ENCODE measurements at places on chromosomes 3 and 15. TPM values are rescaled to one million over a fixed set of nuclear protein-coding genes. Genes with fewer than 3 reads are reported as not detected.

GRCh38 chr3:58092521-58092920 lies 84.3 kb downstream of the FLNB start:
- no peaks in the 10 kb centered on the region for H3K27me3 ChIP-seq
- no peaks in the 10 kb centered on the region for H3K4me1 ChIP-seq
- H3K27ac ChIP-seq, result no peak overlapping the region

DNA sequence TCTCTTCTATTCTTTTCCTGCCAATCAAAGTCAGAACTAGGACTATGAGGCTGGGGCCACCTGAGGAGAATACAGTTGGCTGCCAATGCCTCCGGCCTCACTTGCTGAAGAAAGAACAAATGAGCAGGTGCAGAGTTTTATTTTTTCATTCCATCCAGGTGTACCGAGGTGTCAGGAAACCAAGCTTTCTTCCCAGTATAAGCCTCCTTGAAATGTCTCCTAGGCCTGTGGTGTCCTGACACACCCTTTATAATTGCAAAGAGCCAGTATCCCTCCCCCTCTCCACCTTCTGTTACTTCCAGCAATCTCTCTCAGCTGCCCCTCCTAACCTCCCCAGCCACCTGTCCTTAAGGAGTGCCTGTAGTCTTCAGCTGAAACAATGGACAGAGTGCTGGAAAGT lies 127.9 kb downstream of the SLC9A9 start:
- H3K36me3 ChIP-seq, result peaks cover 2% of the 10 kb centered on the region
- no peak overlapping the region for H3K4me3 ChIP-seq
- H3K4me1 ChIP-seq, result no peaks in the 10 kb centered on the region
- no peaks in the 10 kb centered on the region for H3K27me3 ChIP-seq
- DNase-seq, result no peak

DNA sequence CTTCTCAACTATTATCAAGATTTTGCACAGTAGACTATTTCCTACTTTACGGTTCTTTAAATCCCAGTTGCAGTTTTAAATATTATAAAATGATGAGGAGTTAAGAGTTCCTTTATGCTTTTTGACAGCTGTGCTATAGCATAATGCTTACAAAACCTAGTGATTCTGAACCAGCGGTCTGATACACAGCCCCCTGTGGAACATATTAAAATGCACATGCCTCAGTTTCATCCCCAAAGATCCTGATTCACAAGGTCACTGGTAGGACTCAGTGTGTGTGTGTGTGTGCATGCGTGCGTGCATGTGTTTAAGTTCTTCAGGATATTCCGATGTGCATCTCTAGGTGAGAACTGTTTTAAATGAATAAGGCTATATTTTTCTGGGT lies 330.1 kb upstream of the TPM1 start:
- H3K4me3 ChIP-seq, result no peak overlapping the region
- H3K36me3 ChIP-seq, result no peaks in the 10 kb centered on the region
- no peaks in the 10 kb centered on the region for H3K27me3 ChIP-seq
- no peak overlapping the region for H3K27ac ChIP-seq

- H3K36me3 ChIP-seq, result peaks cover 15% of the 10 kb centered on the region
- H3K27ac ChIP-seq, result peak overlapping the region; percentile 96
- H3K4me1 ChIP-seq, result peaks cover 34% of the 10 kb centered on the region
- DNase-seq, result no peak
- H3K27me3 ChIP-seq, result no peaks in the 10 kb centered on the region
- H3K4me3 ChIP-seq, result peak overlapping the region; percentile 96
Measured at GRCh38 chr3:131503320-131503635, 507 bp upstream of the MRPL3 start.

DNA sequence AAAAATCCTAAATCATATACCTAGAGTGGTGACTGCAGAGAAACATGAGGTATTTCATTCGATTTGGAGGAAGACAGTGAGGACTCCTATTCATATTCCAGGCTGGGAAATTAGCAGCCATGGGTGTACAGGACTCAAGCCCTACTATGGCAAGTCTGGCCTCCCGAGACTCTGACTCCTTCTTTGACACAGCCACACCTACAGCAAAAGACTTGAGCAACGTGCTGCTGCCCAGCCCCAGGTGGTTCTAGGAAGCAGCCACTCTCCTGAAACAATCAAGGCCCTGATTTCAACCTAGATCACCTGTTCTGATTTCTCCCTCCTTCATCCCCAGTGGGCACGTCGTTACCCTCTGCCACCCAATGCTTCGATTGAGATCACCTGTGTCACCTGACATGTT lies 84.0 kb upstream of the ATP11B start:
- H3K4me1 ChIP-seq, result peaks cover 3% of the 10 kb centered on the region
- H3K27ac ChIP-seq, result no peak overlapping the region
- H3K4me3 ChIP-seq, result no peak overlapping the region

DNA sequence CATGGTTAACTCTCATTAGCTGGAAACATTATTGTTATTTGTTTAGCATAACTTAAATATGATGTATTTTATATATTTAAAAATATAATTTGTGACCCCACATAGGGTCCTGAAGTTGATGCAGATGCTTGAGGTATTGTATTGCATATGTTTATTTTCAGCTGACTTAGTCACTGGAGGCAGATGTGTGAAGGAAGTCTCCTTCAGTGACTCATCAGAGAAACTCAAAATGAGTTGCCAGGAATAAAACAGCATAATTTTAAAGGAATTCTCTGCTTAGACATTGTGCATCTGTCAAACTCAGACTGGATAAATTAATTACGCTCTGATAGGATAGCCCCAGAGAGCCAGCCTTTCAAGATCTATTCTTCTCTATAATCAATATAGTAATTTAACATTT lies 7.9 kb upstream of the OR4F6 start:
- H3K36me3 ChIP-seq, result no peaks in the 10 kb centered on the region
- peaks cover 4% of the 10 kb centered on the region for H3K27me3 ChIP-seq
- H3K4me3 ChIP-seq, result no peak overlapping the region
- no peaks in the 10 kb centered on the region for H3K4me1 ChIP-seq
- H3K27ac ChIP-seq, result no peak overlapping the region

DNA sequence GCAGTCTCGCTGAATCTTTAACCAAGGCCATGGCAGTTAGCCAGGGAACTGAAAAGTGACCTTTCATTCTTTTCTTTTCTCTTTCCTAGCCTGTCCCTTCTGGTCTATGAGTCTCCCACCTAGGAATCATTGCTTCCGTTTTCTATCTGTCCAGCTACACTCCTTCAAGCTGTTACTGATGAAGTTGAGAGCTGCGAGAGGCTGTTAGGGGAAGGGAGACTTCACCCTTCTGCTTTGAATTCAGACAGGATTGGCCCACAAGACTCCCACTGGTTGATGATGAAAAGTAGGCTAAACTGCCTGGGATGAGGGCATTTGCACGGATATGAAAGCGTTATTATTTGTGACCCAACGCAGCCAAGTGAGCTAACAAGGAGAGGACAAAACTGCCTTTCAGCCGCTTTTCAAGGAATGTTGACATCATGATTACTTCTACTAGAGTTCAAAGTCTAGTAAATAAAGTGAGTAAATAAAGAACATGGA lies 30.2 kb downstream of the EIF4E3 start:
- DNase-seq, result no peak
- H3K4me1 ChIP-seq, result peaks cover 2% of the 10 kb centered on the region
- H3K27ac ChIP-seq, result no peak overlapping the region
- peaks cover 38% of the 10 kb centered on the region for H3K36me3 ChIP-seq

- no peak overlapping the region for H3K27ac ChIP-seq
- peaks cover 5% of the 10 kb centered on the region for H3K27me3 ChIP-seq
- DNase-seq, result no peak
- H3K4me1 ChIP-seq, result peaks cover 2% of the 10 kb centered on the region
- H3K4me3 ChIP-seq, result no peak overlapping the region
- H3K36me3 ChIP-seq, result no peaks in the 10 kb centered on the region
Measured at GRCh38 chr15:62549345-62549970, 384.4 kb upstream of the C2CD4B start.

DNA sequence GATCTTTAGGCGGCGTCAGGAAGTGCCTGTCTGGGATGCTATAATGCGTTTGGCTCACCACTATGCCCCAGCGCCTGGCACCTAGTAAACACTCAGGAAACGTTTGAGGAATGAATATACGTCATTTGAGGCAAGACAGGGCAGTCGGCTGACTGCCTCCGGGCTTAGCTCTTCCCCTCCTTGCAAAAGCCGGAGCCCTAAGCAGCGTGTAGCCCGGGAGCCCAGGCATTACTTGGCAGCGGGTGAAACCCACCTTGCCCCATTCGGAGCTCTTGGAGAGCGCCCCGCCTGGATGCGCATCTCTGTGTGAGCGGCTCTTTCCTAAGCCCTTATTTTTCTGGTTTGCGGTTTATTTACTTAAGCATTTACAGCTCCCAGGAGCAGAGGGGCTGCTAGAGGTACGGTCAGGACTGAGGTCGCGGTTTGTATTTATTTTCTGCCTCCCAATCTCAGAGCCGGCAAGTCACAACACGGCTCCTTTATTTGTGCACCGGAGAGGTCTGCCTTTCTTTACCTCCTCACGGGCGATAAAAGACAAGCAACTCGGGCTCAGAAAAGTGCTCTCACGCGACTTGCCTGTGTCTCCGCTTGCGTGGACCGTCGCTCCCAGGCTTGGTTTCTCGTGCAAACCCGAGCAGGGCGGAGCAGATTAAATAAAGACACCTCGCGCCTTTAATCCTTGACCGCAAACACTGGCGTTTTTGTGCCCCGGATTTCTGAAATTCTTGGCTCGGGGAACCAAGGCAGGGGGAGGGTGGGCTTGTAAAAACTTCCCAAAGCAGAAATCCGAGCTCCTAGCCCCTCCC lies 737 bp upstream of the ITPR1 start:
- H3K4me3 ChIP-seq, result peak overlapping the region; percentile 91
- DNase-seq, result peak; percentile 65
- peak overlapping the region; percentile 93 for H3K27ac ChIP-seq
- H3K27me3 ChIP-seq, result peaks cover 27% of the 10 kb centered on the region

DNA sequence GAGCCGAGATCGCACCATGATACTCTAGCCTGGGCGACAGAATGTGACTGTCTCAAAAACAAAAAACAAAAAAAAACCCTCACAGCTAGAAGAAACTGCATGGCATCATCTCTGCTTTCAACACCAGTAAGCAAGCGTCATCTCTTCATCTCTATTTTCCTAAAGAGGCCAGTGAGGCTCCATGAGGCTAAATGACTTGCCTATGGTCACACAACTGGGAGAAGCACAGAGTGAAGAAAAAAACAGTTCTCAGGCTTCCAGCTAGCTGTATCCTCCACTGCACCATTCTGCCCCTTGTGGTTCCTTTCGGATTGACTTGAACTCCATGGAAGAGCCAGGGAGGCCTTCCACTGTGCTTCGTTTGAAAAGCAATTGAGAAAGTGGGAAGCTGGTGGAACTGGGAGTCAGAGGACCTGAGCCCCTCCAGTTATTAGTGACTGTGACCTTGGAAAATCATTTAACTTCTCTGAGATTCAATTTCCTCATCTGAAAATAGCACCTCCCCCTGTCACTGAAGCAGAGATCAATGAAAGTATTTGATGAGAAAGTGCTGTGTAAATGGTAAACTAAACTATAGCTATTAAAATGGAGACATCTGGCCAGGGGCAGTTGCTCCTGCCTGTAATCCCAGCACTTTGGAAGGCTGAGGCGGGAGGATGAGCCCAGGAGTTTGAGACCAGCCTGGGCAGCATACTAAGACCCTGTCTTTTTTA lies 32.1 kb upstream of the DENND4A start:
- peaks cover 61% of the 10 kb centered on the region for H3K4me1 ChIP-seq
- no peak for DNase-seq
- no peaks in the 10 kb centered on the region for H3K27me3 ChIP-seq
- H3K36me3 ChIP-seq, result peaks cover 9% of the 10 kb centered on the region

DNA sequence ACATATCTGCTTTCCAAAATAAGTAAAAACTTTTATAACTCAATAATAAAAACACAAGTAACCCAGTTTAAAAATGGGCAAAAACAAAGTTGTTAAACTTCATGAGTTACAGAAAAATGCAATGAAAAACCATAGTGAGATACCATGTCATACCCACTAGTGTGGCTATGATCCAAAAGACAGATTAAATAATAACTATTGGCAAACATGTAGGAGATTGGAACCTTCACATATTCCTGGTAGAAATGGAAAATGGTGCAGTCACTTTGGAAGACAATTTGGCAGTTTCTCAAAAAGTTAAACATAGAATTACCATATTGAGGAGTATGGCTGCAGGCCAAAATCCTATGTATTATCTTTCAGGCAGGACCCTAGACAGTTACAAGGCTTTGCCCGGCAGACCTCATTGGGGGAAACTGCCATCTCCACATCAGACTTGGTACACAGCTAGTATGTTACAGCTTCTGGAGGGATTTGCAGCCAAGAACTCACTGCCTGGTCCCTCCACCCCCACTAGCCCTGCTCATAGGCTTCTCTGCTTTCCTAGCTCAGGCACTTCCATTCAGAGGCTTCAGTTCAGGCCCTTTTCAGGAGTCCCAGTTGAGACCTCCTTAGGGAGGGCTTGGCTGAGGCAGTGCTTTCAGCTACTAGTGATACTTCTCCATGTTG lies 147.8 kb downstream of the NEK10 start:
- no peaks in the 10 kb centered on the region for H3K27me3 ChIP-seq
- no peak overlapping the region for H3K27ac ChIP-seq
- DNase-seq, result no peak
- H3K4me1 ChIP-seq, result no peaks in the 10 kb centered on the region
- no peaks in the 10 kb centered on the region for H3K36me3 ChIP-seq

GRCh38 chr3:179861953-179862352 lies 174.8 kb downstream of the PEX5L start:
- H3K4me3 ChIP-seq, result no peak overlapping the region
- no peaks in the 10 kb centered on the region for H3K4me1 ChIP-seq
- H3K27ac ChIP-seq, result no peak overlapping the region
- H3K27me3 ChIP-seq, result no peaks in the 10 kb centered on the region
- no peak for DNase-seq
- no peaks in the 10 kb centered on the region for H3K36me3 ChIP-seq

GRCh38 chr3:49158792-49159191 lies 7.3 kb downstream of the CCDC71 start:
- no peak for DNase-seq
- H3K4me3 ChIP-seq, result no peak overlapping the region
- peaks cover 11% of the 10 kb centered on the region for H3K36me3 ChIP-seq

GRCh38 chr3:109265295-109265694 lies 51.0 kb downstream of the DPPA2 start:
- H3K4me3 ChIP-seq, result no peak overlapping the region
- no peak overlapping the region for H3K27ac ChIP-seq
- no peak for DNase-seq
- no peaks in the 10 kb centered on the region for H3K36me3 ChIP-seq
- no peaks in the 10 kb centered on the region for H3K4me1 ChIP-seq

DNA sequence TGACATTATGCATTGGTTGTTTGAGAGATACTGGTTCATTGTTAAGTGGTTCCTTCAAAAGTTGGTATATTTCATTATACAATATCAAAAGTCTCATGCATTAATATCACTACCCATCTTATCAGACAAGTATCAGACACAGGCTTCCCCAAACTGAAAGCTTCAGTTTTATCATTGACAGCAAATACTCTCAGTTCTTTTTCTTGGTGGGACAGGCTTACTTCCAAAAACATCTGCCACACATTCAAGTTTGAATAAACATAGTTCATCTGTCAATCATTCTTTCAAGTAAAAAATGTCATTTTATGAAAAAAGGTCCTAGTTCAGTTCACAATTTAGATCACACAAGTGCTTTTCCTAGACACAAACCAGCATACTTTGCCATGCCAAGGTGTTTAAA lies 280.0 kb upstream of the TRIM42 start:
- no peaks in the 10 kb centered on the region for H3K36me3 ChIP-seq
- H3K4me1 ChIP-seq, result no peaks in the 10 kb centered on the region
- DNase-seq, result no peak
- H3K27me3 ChIP-seq, result peaks cover 2% of the 10 kb centered on the region
- H3K4me3 ChIP-seq, result no peak overlapping the region
- H3K27ac ChIP-seq, result no peak overlapping the region

The PIGZ gene
- 2.6 TPM for total RNA-seq

The OCA2 gene
- total RNA-seq, result not detected

The TMEM207 gene
- total RNA-seq, result not detected

The UROC1 gene
- not detected for total RNA-seq

The CAPN3 gene
- 5.5 TPM for total RNA-seq
